ENCODE measurements at places on chromosomes 4 and X. TPM values are rescaled to one million over a fixed set of nuclear protein-coding genes. Genes with fewer than 3 reads are reported as not detected.

The TMEM144 gene
- total RNA-seq: 44.2 TPM

The BTK gene
- 7.9 TPM for total RNA-seq

The ADH1B gene
- total RNA-seq: 1,871 TPM

The NSG1 gene
- 7.3 TPM for total RNA-seq

The TCEAL8 gene
- total RNA-seq: 52.2 TPM

The LONRF3 gene
- total RNA-seq: 13.6 TPM

The SCD5 gene
- 14.7 TPM for total RNA-seq

The DOK7 gene
- total RNA-seq: 3.5 TPM

The ADH1A gene
- 0.66 TPM for total RNA-seq

The TLR2 gene
- total RNA-seq: 51.7 TPM

The HS3ST1 gene
- total RNA-seq: 3.6 TPM

The NDP gene
- total RNA-seq: 4.0 TPM

The MAML3 gene
- total RNA-seq: 5.0 TPM

The NHSL2 gene
- 5.4 TPM for total RNA-seq

The GPR82 gene
- 0.44 TPM for total RNA-seq

The ZNF185 gene
- 7.5 TPM for total RNA-seq

The PPAT gene
- 6.6 TPM for total RNA-seq

The CSAG2 gene
- not detected for total RNA-seq

The SPANXA2 gene
- total RNA-seq: not detected

The POU4F2 gene
- not detected for total RNA-seq

The NMU gene
- total RNA-seq: not detected

The AMOT gene
- 14.1 TPM for total RNA-seq

The NDNF gene
- total RNA-seq: 2.2 TPM

The GPR119 gene
- not detected for total RNA-seq

The HSD17B13 gene
- total RNA-seq: 5.1 TPM

The CCDC120 gene
- 6.3 TPM for total RNA-seq

The AFAP1 gene
- 21.6 TPM for total RNA-seq

The DNASE1L1 gene
- total RNA-seq: 26.2 TPM

The IGSF1 gene
- 0.96 TPM for total RNA-seq

The HSFX2 gene
- total RNA-seq: not detected

The SHOX gene
- total RNA-seq: not detected

The GAGE12J gene
- not detected for total RNA-seq

The TIMM17B gene
- total RNA-seq: 35.4 TPM

The ANKRD50 gene
- 35.0 TPM for total RNA-seq

The LINC00632 gene
- 616 TPM for total RNA-seq

The HPGDS gene
- total RNA-seq: 2.0 TPM

The HPGD gene
- total RNA-seq: 9.8 TPM

The SETD7 gene
- 54.9 TPM for total RNA-seq

The CYLC1 gene
- total RNA-seq: not detected

The NEUROG2 gene
- total RNA-seq: 0.33 TPM

The PRSS12 gene
- total RNA-seq: 3.6 TPM

The LIMCH1 gene
- 34.6 TPM for total RNA-seq

The RENBP gene
- total RNA-seq: 6.6 TPM

The SLC7A11 gene
- total RNA-seq: 1.9 TPM

The MOB1B gene
- 27.8 TPM for total RNA-seq

The SLIT2 gene
- 15.8 TPM for total RNA-seq

The IL15 gene
- total RNA-seq: 5.1 TPM

The SMIM10L2A gene
- 1.3 TPM for total RNA-seq

The DACH2 gene
- 0.29 TPM for total RNA-seq

The PCDH18 gene
- 67.2 TPM for total RNA-seq

The HTT-AS gene
- total RNA-seq: not detected

The PRR32 gene
- not detected for total RNA-seq

The LANCL3 gene
- total RNA-seq: 0.16 TPM

The CSN1S1 gene
- total RNA-seq: 6.7 TPM

The CETN2 gene
- 36.1 TPM for total RNA-seq

The AR gene
- 51.8 TPM for total RNA-seq

The NPY5R gene
- total RNA-seq: 1.6 TPM

The MAGEC3 gene
- total RNA-seq: not detected

The TRAM1L1 gene
- 1.4 TPM for total RNA-seq

The SPACA5 gene
- not detected for total RNA-seq

Data from breast epithelium (tissue), 4 donors.